DMS53 (cell line): ENCODE measurements at places on chromosomes 3 and 15.
A peak's percentile ranks its signal among the peaks of the same experiment; 100 is the strongest.

DNA sequence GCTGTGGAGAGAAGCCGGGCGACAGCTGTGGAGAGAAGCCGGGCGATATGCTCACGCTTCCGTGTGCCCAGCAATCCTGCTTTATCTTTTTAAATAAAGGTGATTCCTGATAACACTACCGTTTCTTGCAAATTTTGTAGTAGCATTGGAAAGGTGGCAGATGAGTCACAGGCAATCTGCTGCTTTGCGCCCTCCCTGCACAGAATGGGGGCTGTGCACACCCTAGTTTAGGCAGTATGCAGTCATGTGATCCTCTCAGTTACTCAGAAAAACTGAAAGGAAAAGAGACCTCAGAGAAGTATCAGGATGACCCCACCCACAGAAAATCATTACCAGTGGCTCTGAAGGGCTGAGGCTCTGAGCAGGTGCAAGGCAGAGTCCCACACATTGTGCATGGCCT is 24.9 kb upstream of the TMCC1 start:
- DNase-seq, result no peak

GRCh38 chr15:96334705-96335410 is 4.4 kb downstream of the NR2F2 start:
- no peak for DNase-seq

DNA sequence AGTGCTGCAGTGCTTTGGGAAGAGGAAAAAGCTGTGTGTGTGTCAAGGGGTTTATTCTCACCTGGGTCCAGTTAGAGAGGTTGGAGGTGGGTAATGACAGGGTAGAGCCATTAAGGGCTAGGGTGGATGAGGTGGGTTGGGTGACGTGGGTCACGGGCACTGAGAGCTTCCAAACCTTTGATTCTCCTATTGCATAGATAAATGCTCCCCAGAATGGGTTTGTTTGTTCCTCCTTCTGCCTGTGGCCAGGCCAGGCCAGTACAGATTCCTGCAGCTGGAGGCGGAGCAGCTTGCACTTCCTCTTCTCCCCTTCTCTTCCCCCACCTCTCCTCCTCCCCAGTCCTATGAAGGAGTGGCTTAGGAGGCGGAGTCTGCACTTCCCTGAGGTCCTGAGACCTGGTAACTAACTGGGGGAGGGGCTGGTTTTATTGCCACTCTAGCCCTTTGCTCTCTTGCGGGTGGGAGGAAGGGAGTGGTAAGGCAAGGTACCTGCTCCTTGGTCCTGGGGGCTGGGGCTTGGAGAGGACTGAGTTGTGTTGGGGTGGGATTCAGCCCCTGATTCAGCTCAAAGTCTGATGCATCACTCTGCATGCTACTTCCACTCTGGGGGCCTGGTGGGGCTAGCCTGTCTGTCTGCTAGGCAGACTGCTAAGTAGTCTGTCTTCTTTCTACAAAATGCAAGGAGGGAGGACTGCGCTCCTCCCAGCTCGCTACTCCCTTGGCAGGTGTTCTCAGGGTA is 3.5 kb downstream of the SPINT1 start:
- peak; percentile 84 for DNase-seq

GRCh38 chr3:185420762-185421161 is 57.8 kb downstream of the MAP3K13 start:
- peak; percentile 11 for DNase-seq

- peak; percentile 71 for DNase-seq
Observed at GRCh38 chr3:52507359-52507758, 12.2 kb downstream of the STAB1 start.

GRCh38 chr3:179330438-179330837 is 7.6 kb downstream of the ZNF639 start:
- DNase-seq, result no peak

- DNase-seq, result no peak
Observed at GRCh38 chr3:66441129-66441528, 59.7 kb downstream of the LRIG1 start.

DNA sequence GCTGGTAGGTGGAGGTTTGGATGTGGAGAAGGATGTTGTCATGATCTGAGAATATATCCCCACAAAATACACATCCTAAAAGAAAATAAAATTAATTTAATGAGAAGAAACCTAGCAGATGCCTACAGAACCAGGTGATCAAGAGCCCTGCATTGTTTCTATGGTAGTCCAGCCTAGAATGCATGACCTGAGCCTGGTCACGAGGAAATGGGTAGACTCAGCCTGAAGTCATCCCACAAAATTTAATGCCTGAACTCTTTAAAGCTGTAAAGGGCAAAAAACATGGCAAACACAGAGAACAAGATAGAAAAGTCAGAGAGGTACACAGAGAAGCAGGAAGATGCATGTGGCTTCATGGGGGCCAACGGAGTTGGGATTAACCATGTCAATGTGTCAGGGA is 36.0 kb downstream of the LDHAL6B start:
- DNase-seq, result no peak

DNA sequence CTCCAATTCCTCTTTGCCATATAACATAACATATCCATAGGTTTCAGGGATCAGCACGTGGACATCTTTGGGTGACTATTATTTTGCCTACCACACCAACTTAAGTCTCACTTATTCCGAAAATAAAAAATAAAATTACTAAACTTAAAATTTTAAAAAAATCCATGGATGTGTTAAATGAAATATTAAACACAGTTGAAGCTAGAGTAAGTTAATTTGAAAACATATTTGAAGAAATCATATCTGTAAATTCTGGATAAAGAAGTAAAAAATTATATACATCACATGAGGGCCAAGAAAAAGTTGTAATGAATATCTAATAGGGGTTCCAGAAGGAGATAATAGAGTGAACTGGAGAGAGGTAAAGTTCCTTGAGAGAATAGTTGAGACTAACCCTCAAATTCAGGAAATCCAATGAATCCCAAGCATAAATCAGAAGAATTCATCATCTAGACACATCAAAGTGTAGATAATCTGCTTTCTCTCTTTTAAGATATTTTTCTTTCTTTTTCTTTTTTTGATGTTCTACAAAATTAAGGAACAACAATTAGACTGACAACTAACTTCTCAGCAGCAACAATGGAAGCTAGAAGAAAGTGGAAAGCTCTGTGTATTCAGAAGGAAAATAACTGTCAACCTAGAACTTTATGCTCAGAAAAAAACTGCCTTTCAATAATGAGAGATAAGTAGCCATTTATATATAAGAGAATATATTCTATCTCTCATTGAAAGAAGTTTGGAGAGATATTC is 147.4 kb downstream of the ABHD5 start:
- no peak for DNase-seq

DNA sequence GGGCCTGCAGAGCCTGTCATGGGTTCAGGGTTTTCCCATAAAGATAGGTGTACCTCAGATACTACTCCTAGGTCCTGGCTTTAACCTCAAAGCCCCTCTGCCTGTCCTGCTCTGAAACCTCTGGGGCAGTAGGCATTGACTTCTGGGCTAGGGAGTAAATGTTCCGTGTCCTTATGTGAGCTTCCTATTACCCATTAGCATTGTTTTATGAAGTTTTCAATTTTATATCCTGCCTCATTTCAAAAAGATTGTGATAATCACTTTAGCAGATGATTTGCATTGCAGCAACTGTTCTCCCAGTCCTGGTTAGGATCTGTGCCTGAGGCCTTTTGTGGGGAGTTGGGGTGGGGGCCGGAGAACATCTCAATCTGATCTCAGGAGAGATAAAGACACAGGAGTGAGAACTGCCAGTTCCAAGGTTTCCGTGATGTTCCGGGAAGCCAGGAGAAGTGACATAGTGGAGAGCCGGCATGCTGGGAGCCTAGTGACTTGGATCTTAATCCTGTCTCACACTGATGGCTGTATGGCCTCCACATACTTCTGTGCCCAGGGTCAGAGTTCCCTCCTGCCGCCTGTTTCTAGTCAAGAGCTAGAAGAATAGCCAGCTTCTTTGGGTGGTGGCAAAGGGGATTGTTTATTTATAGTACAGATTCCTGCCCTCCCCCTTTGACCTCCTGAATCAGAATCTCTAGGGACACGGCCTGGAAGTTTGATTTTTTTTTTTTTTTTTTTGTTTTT is 10.6 kb downstream of the TPM1 start:
- no peak for DNase-seq

- DNase-seq, result no peak
Observed at GRCh38 chr15:48603922-48604321, 41.6 kb downstream of the FBN1 start.

DNA sequence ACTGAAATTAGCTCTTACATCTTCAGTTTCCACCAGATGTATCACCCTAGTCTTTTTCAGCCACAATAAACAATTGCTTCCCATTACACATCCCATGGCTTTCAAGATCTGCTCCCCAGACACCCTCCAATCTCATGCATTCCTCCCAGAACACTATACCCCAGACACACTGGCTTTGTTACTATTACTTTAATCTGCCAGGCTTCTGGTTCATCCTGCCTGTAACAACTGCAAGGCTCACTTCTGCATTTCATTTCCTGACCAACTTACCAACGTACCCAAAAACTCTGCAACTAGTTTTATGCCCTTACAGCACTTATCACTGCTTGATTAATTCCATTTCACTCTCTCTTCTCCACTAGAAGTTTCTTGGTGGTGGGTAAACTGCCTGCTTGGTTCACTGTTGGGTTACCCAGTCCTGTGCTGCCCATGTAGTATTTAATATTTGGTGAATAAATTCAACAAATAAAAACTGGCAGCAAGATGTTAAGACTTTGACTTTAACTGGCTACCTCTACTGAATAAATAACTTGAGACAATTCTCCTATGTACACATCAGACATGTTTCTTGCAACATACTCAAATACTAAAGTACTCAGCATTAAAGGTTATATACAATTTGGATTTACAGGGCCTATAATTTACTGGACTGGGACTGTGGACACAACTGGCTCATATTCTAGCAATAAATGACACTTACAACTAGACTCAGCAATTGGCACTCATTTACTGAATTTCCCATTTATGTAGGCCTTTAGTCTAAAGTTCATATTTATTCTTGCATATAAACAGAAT is 2.7 kb downstream of the RPL22L1 start:
- no peak for DNase-seq

GRCh38 chr3:111884411-111885018 is 25.4 kb downstream of the PHLDB2 start:
- no peak for DNase-seq

GRCh38 chr15:67161412-67161811 is 93.0 kb downstream of the AAGAB start:
- DNase-seq, result no peak

DNA sequence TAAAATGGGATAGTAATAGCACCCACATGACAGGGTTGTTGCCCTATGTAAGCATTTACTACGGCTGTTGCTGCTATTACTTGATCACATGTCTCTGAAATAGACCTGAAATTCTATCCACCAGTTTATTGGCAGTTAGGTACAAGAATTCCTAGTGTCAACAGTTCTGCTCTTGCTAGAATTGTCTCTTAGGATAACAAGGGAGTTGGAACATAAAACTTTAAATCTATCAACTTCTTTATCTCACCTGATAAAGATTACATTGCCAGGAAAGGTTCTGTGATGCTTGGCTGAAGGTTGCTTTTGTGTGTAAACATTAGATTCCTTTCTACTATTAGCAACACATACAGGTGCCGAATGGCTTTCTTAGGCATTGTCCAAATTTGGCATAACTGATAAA is 38.7 kb downstream of the ATP13A4 start:
- DNase-seq, result no peak

DNA sequence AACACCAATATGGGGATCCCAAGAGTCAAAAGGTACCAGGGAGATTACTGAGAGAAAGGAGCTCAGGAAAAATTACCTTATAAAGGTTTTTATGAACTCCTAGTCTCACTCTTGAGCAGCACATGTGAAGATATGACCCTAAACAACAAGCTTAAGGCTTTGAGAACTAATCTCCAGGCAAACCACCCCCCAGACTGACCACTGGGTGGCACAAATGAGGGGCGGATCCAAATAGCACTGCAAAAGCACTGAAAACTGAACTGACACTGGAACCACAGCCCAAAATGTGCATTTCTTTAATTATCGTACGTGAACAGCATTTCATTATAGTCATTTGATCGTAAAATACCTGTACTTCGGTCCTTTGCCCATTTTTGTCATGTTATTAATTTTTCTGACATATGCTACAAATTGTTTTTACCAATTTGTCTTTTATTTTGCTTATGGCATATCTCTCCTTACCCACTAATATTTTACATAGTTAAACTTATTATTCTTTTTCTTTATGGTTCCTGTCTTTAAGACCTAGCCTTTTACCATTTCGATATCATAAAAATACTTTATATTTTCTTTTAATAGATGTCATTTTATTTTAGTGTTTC is 31.5 kb upstream of the TFDP2 start:
- peak; percentile 33 for DNase-seq

DNA sequence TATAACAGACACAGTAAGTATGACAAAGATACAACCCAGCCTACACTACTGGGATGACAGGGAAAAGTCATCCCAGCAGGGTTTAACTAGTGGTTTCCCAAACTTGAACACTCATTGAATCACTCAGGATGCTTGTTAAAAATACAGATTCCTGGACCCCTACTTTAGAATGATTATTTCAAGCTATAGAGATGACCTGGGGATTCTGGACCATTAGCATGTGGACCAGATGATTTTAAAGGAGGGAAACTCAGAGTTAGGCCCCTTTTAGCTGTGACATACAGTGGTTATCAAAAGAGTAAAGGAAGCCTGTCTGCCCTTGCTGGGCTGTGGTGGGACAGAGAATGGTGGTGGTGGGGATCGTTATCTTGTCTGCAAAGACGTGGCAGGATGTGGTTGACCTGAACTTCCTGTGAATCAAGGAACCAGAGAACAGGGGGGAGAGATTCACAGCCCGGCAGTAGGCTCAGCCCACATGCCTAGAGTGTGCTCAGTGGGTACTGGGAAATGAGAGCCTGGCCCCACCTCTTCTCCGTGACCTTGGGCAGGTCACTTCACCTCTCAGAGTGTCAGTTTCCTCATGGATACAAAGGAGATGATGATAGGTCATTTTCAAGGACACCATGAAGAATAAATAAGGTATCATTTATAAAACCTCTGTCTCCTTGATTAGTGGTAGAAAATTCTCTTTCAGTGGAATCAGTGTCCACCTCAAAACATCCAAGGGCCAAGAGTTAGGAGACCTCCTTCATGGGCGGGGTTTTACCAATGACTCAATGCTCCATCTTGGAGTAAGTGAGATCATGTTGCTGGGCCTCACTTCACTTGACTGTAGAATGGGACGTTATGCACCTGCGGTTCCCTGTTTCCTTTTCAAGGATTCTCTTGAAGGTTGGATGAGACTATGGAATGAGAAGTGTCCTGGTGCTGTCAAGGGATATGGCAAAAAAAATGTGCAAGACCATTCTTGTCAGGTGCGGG is 306.5 kb downstream of the RPLP1 start:
- DNase-seq, result no peak

DNA sequence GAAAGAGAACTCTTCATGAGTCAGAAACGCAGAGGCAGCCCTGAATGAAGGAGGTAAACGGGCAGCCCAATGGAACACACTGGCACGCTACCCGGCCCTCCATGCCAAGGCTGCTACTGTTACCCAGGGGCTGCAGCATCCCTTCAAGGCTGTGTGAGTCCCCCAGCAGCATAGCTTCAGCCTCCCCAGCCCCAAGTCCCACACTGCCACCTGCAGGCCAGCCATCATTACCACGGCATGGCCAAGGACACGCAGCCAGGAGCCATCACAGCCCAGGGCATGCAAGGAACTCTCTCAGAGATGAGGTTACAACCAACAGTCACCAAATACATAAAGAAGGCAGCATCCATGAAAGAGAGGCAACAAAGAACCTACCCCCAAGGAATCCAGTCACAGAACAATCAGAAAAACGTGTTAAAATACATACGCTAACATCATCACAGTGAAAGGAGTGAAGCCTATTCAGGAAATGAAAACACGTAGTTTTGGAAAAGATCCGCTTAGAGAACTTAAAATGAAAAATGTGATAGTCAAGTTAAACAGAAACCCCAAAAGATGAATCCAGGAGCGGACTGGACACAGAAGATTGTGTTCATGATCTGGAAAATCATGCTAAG is 22.4 kb downstream of the PLA2G4F start:
- DNase-seq, result peak; percentile 78
